ENCODE measurements at places on chromosomes 12 and 14. TPM values are rescaled to one million over a fixed set of nuclear protein-coding genes. Genes with fewer than 3 reads are reported as not detected.

DNA sequence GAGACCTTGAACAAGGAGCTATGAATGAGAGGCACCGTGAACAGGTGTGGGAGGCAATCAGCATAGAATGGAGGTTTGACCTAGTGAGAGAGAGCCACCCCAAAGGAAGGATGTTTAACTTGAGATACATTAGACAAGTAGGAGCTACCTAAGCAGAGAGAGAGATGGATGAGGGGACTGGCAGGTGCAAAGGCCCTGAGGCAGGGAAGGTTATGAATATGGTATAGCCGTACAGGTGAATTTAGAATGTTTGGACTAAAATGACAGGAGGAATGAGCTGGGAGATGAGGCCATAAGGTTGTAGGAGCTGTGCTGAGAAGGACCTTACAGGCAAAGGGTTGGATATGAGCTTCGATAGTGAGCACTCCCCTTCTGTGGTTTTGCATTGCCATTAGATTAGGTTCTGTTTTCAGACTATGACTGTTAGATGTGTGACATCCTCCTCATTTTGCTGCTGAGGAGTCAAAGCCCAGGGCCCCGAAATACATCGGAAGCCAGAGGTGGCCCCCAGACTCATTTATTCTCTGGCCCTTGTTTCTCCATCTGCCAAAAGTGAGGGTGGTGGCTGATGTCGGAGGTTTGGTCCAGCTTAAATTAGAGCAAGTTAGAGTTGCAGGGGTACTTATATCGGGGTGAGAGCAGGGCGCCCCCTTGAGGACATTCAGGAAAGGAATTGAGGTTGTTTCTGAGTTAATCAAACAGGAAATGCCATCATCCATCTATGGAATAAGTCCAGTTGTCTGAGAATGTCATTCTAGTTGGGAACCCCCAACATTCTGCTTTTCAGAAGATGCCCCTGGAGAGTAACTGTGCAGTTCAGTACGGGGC is 29.4 kb downstream of the SLC24A4 start:
- DNase-seq, result no peak

GRCh38 chr12:50745861-50746260 is 18.0 kb upstream of the ATF1 start:
- no peak for DNase-seq

DNA sequence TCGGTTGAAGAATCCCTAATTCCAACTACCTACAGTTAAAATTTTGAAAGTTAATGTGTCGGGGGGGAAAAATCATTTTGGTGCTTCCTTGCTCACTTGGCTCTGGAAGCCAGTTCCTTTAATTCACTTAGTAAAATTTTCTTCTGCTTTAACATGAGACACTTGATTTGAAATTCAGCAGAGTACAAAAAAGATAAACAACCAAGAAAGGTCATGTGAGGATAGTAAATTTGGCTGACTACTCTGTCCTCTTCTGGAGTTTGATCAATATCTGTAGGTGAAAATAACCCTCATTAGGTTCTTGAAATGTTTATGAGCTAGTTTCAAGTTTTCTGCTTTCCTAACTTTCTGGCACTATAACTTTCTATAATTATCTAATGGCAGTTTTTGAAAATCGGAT is 43.4 kb downstream of the KCNJ8 start:
- no peak for DNase-seq

DNA sequence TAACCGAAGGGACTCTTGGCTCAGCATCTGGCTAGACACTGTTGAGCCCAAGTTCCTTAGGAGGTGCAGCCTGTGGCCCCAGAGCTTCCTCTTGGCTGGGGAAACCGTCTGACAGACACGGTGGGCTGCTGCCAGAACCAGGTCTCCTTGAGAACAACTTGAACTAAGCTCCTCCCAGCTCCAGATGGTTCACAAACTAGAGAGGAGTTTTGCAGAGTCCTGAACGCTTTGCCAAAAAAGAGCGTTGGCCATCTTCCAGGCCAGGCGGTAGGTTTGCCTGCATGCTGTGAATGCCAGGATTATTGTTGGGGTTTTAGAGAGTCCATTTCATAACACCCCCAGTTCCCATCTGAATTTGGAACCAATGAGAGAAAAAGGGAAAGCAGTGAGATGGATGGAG is 399.8 kb downstream of the RGS6 start:
- DNase-seq, result no peak

C12orf56 gene
- total RNA-seq, result not detected

MMP19 gene
- total RNA-seq, result not detected

DNA sequence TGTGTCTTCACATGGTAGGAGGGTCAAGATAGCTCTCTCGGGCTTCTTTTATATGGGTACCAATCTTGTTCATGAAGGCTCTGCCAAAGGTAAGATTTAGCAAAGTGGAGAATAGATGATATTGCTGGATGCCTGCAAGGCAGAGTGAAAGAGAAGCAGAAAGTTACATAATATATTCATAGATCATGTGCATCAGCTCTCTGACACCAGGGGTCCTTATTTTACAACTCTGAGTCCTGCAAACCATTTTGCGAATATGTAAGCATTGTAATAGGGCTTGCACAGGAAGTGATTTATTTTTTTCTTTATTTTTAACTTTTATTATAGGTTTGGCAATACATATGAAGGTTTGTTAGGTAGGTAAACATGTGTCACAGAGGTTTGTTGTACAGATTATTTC is 31.8 kb downstream of the CRADD start:
- no peak for DNase-seq

KRT80 gene
- not detected for total RNA-seq

- DNase-seq, result no peak
Observed at GRCh38 chr12:40829738-40830144, 137.5 kb downstream of the CNTN1 start.

B4GALNT1 gene
- total RNA-seq, result not detected

DIO3 gene
- total RNA-seq, result not detected

ESPL1 gene
- 1.7 TPM for total RNA-seq

CLEC1B gene
- not detected for total RNA-seq

GRCh38 chr12:107400686-107401447 is 284.7 kb upstream of the PWP1 start:
- no peak for DNase-seq

PRH2 gene
- not detected for total RNA-seq

DNA sequence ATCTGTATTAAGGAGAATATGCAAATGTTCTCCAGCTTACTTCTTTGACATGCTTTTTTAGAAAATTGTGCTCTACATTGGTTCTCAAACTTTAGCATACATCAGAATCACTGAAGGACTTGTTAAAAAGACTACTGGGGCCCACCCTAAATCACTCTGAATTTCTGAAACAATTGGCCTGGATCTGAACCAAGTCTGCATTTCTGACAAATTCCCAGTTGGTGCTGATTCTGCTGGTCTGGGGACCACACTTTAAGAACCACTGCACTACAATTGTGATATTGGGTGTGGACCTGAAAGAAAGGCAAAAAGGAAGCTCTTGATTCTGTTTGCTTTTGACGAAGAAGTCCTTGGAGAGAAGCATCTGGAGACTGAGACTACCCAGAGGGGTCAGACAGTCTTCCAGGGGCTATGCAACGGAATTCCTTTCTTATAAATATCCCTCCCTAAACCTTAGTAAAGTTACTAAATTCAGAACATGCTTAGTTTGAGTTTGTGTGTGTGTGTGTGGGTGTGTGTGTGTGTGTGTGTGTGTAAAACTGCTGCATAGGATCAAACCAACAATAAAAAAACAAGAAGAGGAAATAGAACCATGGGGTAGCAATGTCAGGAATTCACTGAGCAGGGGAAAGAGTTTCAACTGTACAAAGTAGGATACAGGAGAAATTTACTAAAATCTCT is 36.8 kb downstream of the EAPP start:
- DNase-seq, result no peak

RNU4-1 gene
- total RNA-seq, result 1,572 TPM

DNA sequence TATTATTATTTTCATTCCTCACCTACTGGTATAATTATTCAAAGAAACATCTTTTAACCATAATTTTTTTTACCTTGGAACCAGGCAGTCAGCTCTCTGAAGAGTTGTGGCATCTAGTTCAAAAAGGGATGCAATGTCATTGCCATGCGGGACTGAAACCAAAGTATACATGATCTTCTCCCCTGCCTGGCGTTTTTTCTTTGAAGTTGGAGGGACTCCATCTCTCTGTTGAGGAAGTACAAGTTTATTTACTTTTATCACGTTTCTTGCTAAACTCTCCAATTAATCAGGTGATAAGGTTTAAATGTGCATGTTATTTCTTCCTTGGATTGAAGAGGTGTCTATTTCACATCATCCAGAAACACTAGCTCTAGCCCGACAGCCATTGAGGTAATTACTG is 146.6 kb downstream of the ITPR2 start:
- DNase-seq, result no peak

DNA sequence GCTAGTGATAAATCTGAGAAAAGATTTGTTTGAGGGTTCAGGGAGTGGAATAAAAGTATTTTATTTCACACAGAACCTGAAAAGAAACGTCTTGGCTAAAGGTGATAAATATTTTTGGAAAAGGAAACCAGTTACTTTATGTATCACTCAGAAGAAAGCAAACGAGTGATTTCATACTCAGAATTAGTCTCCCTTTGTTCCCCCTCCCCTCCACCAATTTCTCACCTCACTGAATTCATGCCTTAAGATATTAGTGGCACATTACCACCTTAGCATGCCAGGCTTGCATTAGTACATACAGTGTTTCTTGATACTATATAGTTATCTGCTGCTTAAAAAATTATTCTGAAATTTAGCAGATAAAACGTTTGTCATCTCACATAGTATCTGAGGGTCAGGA is 28.2 kb downstream of the G2E3 start:
- no peak for DNase-seq

- peak; percentile 52 for DNase-seq
Observed at GRCh38 chr14:72948481-72949138, 22.3 kb downstream of the DCAF4 start.

DNA sequence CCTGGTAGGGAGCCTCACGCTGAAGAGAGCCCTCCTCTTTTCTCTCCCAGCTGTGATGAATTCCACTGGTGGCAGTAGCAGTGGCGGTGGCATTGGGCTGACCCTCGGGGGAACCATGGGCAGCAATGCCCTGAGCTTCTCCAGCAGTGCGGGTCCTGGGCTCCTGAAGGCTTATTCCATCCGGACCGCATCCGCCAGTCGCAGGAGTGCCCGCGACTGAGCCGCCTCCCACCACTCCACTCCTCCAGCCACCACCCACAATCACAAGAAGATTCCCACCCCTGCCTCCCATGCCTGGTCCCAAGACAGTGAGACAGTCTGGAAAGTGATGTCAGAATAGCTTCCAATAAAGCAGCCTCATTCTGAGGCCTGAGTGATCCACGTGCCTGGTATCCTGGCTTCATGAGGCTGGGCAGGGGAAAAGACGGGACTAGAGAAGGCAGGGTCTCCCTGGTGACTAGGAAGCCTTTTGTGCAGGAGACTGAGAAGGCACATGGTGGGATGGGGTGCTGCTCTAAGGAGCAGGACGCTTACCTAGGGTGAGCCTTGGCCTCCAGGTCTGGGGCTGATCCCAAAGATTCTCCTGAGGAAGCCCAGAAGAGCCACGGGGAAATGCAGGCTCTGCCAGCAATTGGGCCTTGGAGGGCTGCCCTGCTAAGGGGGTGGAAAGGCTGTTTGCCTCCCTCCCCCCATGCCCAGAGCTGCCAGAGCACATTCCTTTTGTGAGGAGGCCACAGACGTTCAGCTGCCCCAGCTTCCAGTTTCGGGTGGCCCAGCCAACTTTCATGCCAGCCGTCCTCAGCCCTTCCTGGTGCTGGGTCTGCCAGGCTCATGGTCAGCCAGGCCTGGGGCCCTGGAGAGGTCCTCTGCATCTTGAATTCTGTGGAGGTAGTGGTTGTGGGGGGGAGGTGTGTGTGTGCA is 15.8 kb downstream of the KRT7 start:
- DNase-seq, result no peak

DNA sequence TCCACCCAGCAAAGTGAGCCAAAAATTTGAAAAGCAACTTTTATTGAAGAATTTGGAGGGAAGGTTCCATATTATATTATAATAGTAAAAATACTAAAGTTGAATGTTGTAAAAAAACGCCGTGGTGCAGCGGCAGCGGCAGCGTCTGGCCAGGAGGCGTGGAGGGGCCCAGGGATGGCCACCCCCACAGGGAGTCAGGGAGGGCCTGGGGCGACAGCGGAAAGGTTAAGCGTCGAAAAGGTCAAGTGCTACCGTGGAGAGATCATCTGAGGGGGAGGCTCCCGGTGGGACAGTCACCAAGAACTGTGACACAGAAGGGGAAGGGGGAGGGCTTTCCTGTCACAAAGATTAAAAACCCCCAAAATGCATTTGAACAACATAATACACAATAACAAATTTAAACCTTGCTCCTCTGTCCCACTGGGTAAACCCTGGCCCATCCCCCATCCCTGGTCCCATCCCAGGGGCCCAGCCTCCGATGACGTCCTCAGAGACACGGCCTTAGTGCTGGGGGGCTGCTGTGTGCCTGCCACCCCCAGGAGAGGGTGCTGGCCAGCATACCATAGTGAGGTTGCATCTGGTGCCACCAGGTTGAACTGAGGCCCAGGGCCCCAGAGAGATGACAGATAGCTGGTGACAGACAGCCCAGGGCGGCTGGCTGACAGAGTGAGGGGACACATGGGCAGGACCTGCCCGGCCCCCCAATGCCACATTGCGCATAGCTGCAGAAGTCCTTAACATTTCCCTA is 16.6 kb downstream of the SIVA1 start:
- no peak for DNase-seq

DNA sequence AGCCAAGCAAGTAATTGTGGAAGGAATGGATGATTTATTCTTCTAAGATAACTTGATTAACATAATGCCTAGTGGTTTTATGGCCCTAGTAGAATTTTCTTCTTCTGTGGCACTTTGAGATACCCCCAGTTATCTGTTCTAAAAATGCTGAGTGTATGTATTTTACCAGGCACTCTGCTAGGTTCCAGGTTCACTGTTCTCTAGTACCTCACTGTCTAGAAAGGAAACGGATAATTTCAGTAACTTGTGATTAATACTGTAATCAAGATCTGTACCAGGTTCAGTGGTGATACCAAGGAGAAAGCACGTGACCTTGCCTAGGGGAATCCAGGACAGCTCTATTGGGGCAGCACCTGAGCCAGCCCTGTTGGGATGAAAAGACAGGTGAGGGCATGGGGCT is 8.0 kb downstream of the ANO6 start:
- no peak for DNase-seq

GRCh38 chr12:58419196-58419760 is 477.9 kb downstream of the ATP23 start:
- DNase-seq, result no peak

DNA sequence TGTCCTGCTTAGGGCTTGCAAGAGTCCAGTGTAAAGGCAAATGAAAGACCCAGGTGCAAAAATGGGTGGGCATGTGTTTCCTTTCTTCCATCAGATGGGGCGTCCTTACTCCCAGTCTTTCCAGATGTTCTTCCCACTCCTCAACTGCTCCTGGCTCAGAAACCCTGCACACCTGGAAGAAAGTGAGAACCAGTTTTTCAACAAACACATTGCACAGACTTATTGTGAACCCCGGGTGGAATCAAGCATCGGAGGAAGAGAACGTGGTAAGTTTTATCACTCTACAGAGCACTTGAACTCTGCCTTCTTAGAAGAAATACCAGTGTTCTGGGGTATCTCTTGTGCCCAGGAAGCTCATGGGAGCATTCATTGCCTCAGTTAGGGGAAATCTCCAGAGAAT is 93.3 kb downstream of the TMX1 start:
- DNase-seq, result no peak
